ENCODE measurements at places on chromosomes 2 and 18. TPM values are rescaled to one million over a fixed set of nuclear protein-coding genes. Genes with fewer than 3 reads are reported as not detected.

- DNase-seq: no peak
Observed at GRCh38 chr2:71372042-71372441, 40.5 kb downstream of the ZNF638 start.

Gene CAPN13
- total RNA-seq: not detected

GRCh38 chr2:132252191-132252893, 90.6 kb upstream of the ANKRD30BL start:
- no peak for DNase-seq

DNA sequence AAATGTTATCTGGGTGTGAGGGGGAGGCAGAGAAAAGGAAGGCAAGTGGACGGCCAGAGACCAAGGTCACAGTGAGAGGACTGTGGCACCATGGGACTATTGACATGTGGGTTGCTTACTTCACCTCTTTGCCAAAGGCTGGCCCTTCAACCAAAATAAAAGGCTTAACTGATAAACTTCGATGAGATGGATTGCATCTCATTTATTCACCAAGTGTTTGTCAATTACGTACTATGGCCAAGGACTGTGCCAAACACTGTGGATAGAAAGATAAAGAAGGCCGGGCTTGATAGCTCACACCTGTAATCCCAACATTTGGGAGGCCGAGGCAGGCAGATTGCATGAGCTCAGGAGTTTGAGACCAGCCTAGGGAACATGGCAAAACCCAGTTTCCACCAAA, 98.7 kb upstream of the CCBE1 start:
- DNase-seq: no peak

DNA sequence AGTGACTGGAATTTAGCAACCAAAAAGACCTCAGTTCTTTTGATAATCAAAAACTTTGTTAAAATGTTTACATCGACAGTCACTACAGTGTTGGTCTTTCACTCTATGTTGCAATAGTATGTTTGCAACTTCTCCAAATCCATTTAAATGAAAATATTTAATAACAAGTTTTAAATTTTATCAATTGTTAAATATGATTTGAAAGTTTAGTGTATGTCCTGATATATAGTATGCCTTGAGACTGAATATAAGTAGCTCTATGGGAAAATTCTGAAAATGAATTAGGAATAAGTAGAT, 109.9 kb downstream of the ANKRD44 start:
- no peak for DNase-seq

DNA sequence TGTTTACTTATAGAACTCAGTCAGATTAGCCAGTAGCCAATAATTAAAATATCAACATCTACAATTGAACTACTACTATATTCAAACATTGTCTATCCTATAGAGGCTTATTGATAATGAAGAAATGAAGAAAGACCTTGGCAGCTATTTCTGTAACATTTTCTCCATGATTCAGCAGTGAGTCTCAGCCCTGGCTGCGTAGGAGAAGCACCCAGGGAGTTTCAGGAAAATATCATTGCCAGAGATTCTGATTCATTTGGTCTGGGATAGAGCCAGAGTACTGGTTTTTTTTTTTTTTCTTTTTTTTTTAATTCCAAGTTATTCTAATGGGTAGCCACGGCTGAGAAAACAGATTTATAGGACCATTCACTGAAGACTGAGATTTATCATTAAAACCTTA, 404.8 kb downstream of the TXNL1 start:
- DNase-seq: no peak

Gene SIX2
- total RNA-seq: 0.14 TPM

- no peak for DNase-seq
Observed at GRCh38 chr2:207202645-207203044, 36.9 kb upstream of the KLF7 start.

- no peak for DNase-seq
Observed at GRCh38 chr2:102708847-102709559, 52.8 kb upstream of the TMEM182 start.

DNA sequence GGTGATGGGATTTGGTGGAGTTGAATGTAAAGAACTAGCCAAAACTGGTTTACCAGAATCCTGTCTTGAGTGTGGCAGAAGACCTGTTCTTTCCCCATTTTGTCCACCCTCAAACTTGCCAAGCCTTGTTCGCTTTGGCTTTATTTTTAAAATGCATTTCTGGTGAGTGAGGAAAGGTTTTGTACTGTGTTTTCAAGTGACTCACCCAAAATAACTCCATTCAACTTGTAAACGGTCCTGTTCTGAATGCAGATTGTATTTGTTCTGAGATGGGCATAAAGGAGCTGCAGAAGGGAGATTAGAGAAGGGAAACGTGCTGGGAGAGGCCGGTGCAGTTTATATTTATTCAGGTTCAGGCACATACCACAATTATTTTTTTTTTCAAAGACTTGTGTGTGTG, 5.3 kb upstream of the ITPRID2 start:
- no peak for DNase-seq

GRCh38 chr18:59278793-59279192, 5.5 kb upstream of the RAX start:
- DNase-seq: no peak

- DNase-seq: no peak
Observed at GRCh38 chr2:177250461-177250860, 14.1 kb downstream of the NFE2L2 start.

GRCh38 chr2:233084488-233084887, 24.3 kb downstream of the INPP5D start:
- DNase-seq: peak; percentile 84

Gene VSNL1
- total RNA-seq: not detected

DNA sequence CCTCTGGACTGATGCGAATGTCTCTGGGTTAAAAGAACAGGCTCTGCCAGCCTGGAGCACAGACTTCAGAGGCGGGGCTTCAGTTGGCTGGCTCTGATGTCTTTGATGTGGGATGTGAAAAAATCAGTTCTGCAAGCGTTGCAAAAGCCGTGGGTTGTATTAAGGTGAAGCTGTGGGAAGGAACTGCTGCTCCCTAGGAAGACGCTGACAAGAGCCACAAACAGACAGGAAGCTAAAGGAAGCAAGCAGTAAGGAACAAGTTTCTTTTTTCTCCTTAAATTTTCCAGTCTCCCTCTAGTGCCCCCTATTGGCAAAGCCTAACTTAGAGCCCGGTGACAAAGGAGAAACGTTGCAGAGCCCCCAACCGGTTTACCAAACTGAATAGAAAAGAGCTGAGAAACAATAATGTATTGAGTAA, 239.0 kb downstream of the CCDC178 start:
- no peak for DNase-seq

Gene SNORC
- total RNA-seq: 0.26 TPM

Gene PXDN
- 307 TPM for total RNA-seq

- no peak for DNase-seq
Observed at GRCh38 chr2:235610696-235611257, 116.9 kb downstream of the AGAP1 start.

- no peak for DNase-seq
Observed at GRCh38 chr2:10752236-10752635, 30.8 kb downstream of the ATP6V1C2 start.

Gene CNDP1
- not detected for total RNA-seq

DNA sequence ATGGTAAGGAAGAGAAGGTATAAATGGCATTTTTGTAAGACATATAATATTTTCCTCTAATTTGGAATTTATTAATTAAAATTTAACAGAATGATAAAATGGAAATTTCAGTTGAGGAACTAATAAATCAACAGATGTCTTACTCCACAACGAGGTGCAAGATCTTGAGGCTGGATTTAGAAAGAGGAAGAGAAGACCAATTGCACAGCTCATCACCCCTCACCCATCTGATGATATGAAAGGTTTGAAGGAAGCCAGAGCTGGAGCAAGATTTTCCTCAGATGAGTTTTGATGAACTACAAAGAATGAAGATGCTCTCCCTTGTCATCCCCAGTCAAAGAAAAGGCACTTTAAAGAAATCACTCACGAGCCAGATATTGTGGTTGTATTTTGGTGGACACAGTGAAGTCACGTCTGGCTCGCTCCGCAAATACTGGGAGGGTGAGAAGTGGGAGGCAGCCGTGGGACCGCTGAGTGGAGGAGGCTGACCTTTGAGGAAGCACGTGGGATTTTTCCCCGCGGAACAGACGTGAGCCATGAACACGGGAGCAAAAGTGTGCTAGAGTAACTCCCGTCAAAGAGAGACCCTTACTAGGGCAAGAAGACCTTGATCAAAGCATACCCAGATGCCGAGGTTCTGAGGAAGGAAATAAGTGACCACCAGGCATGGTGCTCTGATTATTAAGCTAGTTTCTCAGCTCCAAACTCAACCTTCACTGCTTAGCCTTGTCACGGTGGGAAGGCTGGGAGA, 511.4 kb downstream of the RNF144A start:
- no peak for DNase-seq

GRCh38 chr2:188196343-188197008, 95.2 kb upstream of the GULP1 start:
- DNase-seq: no peak

Gene SNED1
- 12.8 TPM for total RNA-seq

- no peak for DNase-seq
Observed at GRCh38 chr18:48946329-48946835, 4.4 kb downstream of the SMAD7 start.

- DNase-seq: no peak
Observed at GRCh38 chr2:31049264-31049663, 89.0 kb downstream of the GALNT14 start.

- no peak for DNase-seq
Observed at GRCh38 chr2:228407821-228408220, 226.3 kb upstream of the SPHKAP start.

GRCh38 chr2:237744270-237744612, 54.3 kb upstream of the RBM44 start:
- DNase-seq: no peak

Gene PAPOLG
- total RNA-seq: 15.1 TPM

DNA sequence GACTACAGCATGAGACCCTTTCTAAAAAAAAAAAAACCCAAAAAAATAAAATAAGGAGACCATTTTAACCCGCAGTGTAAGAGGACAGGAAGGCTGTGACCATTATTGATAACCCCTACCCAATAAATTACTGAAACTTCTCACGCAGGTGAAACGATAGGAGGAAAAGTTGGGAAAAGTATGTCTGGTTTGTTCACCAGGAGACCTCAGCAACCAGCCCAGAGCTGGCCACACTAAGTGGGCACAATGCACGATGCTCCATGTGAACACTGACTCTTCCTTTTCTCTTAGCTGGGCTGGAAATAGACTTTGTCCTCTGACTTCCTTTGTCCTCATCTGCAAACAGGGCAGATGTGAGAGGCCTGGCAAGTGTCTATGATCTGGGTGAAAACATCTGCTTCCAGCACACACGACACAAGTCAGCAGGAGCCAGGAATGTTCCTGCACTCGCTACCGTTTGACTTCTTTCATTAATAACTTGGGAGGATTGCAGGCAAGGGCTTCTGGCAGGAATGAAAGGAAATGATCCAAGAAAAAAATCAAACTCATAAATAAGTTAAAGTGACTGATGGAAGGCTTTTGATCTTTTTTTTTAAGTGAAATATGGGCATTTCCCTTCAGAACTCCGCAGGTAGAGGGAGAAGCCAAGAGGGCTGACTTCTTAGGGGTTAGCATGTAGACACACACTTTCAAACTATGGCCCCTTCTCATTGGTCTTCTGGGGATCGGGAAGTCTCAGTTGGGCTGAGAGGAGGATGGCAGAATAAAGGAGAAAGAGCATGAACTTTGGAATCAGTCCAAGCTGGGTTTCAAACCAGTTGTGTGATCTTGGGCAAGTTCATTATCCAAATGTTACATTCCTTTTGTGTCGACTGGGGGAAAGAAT, 137.4 kb upstream of the MYCN start:
- DNase-seq: no peak

Gene SAG
- not detected for total RNA-seq
